ENCODE measurements at places on chromosomes 5 and 9.

GRCh38 chr5:68273717-68274409 lies 58.3 kb downstream of the PIK3R1 start:
- no peak for DNase-seq

DNA sequence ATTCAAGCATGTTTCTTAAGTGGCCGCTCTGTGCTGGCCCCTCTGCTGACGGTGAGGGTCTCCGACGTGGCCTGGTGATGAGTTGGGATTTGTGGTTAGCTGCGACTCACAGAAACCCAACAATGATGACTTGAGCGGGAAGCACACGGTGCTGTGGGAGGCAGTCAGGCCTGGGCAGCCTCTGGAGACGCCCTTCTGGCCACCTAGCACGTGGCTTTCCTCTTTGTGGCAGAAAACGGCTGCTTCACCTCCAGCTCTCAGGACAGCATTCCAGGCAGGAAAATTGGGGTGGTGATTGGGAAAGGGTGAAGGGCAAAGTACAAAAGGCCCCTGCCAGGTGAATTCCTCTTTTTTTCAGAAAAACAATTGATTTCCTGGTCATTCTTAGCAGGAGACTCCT lies 17.5 kb upstream of the IER5L start:
- no peak for DNase-seq

- no peak for DNase-seq
Observed at GRCh38 chr9:131697097-131697496, 42.8 kb downstream of the RAPGEF1 start.

DNA sequence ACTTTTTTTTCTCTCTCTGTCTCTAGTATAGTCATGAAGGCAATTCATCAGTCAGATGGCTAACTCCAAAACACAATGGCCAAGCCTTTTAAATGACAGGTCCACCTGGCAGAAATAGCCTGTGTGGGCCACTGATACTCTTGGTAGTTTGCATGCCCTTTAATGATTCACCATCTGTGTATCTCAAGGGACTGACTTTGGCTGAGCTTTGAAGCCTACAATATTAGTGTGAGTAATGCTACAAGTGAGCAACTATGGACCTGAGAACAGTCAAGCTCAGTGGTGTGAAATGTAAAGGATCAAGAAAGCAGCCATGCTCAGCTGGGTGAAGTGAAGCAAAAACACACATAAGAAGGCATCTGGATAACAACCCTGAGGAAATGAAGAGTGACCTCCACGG lies 506.9 kb downstream of the TLE1 start:
- no peak for DNase-seq

GRCh38 chr5:59035681-59036080 lies 452.8 kb downstream of the RAB3C start:
- no peak for DNase-seq
